ENCODE measurements at places on chromosomes 4 and X.

DNA sequence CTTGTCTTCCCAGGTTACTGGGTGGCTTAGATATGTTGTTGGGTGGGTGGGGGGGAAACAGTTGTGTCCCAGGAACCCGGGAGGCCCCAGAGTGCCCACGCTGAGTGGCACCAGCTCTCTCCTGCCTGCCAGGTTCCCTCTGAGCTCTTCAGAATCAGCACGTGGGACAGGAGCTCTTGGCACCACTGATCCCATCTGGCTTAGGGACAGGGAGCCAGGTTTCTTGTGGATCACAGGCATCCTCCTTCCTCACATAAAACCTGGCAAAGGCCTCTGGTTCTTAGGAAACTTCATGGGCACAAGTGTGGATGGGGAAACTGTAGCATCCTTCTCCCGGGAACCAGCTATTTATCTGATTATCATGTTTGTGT, 3.4 kb downstream of the GPR78 start:
- DNase-seq = no peak

- DNase-seq = no peak
Observed at GRCh38 chrX:82092307-82092706, 890.4 kb downstream of the SH3BGRL start.

GRCh38 chr4:1417522-1418390, 11.5 kb upstream of the NKX1-1 start:
- no peak for DNase-seq

- no peak for DNase-seq
Observed at GRCh38 chr4:186096681-186097165, 7.8 kb upstream of the FAM149A start.

DNA sequence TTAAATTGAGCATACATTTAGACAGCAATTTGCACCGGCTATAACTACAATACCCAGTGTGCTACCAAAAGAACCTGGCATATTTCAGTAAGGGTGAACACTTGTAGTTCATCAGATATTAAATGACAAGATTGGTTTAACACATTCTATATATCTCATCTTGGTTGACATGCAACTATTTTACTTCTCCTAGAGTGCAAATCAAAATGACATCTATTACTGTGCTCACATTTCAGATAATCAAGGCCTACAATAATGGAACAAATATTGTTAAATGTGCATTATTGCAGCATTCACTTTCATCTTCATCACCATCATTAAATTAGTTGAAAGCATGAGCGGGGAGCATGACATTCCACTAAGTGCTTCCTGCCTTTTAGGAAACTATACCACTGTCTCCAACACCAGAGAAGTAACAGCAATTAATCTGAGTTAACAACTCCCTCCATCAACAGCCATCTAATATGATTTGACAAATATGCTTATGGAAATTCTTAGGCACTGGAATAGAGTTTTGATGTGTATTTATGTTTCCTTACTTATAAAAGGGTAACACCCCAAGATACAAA, 209.8 kb upstream of the SLIT2 start:
- no peak for DNase-seq

DNA sequence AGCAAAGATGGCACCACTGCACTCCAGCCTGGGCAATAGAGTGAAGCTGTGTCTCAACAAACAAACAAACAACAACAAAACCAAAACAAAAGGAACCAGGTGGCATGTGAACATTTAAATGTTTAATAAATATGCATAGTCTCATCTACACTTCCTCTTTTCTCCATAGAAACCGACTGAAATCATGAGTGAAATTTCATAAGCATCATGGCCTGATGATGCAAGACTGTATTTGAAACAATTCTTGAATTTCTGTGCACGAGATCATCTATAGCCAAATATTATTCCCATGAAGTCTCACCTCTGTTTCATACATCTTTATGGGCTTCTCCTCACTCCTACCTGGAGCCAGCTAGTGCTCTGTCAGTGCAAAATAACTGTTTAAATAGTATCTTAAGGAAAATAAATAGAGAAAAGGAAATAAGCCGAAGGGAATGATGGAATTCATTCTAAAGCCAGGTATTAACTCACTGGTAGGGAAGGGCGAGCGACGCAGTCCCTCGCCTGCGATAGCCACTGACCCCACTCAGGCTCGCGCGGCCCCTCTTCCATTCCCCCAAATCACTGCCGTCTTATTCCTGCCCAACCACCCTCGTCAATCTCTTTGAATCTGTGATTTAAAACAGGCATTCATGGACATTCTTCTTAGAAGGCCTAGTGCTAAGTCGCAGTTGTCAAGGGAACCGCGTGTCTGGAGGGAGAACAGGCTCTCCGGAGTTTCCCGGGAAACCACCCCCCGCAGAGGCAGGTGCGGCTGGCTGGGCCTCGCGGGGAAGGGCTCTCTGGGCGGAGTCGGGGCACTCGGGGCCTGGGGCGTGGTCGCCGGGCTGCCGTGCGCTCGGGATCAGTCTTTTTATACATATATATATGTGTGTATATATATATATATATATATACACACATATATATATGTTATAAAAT, 52.4 kb upstream of the TRIM2 start:
- DNase-seq = no peak

GRCh38 chr4:168805341-168805740, 204.7 kb downstream of the CBR4 start:
- no peak for DNase-seq

DNA sequence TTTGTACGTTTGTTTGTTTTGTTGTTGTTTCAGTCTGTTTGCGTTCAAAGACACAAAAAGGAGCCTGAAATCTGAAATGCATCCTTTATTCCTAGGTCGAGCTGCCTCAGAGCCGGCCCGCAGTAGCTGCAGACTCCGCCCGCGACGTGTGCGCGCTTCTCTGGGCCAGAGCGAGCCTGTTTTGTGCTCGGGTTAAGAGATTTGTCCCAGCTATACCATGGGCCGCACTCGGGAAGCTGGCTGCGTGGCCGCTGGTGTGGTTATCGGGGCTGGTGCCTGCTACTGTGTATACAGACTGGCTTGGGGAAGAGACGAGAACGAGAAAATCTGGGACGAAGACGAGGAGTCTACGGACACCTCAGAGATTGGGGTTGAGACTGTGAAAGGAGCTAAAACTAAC, 2.4 kb downstream of the ARMCX1 start:
- DNase-seq = no peak

GRCh38 chr4:159212675-159213293, 109.9 kb downstream of the RAPGEF2 start:
- DNase-seq = no peak

DNA sequence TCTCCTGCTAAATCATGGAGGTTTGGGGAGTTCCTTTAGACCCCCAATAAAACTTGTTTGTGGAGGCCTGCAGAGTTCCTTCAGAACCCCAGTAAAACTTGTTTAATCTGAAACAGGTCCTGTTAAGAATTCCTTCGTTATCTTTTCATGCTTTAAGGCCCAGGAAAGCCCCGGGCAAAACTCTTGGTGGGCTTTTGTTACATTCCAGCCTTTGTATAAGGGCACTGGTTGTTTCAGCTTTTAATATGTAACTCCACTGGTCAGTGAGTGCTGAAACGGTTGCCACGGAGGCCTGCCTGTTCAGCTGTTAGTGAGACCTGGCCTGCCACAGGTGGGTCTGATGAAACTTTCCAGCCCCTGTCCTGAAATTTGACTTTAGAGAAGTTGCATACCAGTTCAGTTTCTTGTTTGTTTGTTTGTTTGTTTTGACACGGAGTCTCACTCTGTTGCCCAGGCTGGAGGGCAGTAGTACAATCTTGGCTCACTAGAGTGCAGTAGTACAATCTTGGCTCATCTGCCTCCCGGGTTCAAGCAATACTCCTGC, 12.4 kb upstream of the DHRSX start:
- DNase-seq = no peak

All from stimulated activated CD4-positive, alpha-beta T cell treated with anti-CD3 and anti-CD28 coated beads, Interleukin-15, amount 100 ng/mL, for 48 hours (primary cell).